ENCODE measurements at places on chromosomes 5 and 9.

DNA sequence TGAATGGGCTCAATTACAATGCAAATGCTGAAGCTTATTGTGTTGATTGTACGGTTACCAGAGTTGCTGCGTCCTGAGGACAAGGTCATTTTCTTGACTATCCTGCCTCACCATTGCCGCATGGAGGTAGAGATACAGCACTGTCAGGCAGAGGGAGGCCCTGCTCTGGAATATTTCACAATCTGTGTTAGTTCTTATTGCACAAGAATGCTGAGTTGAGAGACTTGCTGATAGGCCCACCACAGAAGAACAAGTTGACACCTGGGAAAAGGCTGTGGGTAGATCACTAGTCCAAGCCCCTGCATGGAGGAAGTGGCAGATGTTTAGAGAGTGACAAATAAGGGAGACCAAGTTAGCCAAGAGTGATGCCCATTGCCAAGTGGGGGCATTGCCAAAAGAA is 344.5 kb upstream of the ITGA1 start:
- no peak for DNase-seq

DNA sequence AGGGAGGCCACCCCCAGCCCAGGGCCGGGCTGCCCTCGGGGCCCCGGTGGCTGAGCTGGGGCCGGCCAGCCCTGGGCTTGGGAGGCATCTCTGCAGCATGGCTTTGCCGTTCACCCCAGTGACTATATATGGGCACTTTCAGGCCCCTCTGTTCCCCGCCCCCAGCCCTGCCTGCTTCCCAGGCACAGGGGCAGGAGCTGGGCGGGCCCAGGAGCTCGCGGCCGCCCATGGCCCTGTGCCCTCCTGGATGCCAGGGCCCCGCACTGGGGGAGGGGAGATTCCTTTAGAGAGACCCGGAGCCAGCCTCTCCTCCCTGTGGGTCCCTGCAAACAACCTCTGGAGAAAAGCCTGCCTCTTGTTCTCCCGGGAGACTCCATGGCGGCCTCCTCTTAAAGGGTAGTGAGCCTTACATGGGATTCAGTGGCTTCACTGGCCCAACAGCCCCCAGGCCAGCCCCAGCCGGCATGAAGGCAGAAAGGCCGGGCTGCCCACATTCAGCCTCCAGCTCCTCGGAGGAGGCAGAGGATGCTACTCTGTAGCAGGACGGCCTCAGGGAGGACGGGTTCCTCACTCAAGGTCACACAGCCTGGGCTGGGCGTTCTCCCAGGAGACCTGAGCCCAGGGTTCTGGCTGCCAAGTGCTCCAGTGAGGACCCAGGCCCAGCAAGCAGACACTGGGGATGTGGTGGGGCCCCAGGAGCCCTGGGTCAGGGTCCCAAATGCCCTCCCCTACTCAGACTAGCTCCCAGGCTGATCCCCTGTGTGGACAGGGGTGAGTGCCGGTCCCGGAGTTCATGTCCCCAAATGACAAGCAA is 4.1 kb downstream of the NACC2 start:
- DNase-seq, result no peak

GRCh38 chr5:172733131-172733973 is 37.6 kb downstream of the DUSP1 start:
- DNase-seq, result no peak

GRCh38 chr5:69184621-69185020 is 4.8 kb upstream of the CENPH start:
- no peak for DNase-seq

DNA sequence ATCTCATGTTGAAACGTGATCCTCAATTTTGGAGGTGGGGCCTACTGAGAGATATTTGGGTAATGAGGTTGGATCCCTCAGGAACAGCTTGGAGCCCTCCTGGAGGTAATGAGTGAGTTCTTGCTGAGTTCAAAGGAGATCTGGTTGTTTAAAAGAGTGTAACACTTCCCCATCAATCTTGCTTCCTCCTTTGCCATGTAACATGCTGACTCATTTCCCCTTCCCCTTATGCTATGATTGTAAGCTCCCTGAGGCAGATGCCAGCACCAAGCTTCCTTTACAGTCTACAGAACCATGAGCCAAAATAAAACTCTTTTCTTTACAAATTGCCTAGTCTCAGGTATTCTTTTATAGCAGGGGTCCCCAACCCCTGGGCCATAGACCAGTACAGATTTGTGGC is 352.3 kb downstream of the SLCO4C1 start:
- DNase-seq, result no peak

DNA sequence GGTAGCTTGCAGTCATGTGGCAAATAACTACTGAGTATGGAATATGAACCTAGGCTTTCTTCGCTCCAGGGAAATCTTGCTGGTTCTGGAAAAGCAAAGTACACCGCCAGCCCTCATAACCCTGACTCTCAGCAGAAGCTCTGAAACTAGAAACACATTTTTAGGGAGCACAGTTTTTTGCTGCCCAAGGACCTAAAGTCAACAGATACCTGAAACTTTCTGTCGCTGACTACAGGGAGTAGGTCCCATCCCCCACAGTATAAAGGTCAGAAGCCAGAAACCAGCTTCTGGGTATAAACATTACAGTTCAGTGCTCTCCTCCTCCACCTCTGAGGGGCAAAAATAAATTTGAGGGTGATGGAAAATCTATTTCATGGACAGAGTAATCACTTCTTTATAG is 3.0 kb downstream of the ATOX1 start:
- DNase-seq, result no peak

GRCh38 chr5:92885950-92886349 is 695.1 kb downstream of the NR2F1-AS1 start:
- DNase-seq, result peak; percentile 4

DNA sequence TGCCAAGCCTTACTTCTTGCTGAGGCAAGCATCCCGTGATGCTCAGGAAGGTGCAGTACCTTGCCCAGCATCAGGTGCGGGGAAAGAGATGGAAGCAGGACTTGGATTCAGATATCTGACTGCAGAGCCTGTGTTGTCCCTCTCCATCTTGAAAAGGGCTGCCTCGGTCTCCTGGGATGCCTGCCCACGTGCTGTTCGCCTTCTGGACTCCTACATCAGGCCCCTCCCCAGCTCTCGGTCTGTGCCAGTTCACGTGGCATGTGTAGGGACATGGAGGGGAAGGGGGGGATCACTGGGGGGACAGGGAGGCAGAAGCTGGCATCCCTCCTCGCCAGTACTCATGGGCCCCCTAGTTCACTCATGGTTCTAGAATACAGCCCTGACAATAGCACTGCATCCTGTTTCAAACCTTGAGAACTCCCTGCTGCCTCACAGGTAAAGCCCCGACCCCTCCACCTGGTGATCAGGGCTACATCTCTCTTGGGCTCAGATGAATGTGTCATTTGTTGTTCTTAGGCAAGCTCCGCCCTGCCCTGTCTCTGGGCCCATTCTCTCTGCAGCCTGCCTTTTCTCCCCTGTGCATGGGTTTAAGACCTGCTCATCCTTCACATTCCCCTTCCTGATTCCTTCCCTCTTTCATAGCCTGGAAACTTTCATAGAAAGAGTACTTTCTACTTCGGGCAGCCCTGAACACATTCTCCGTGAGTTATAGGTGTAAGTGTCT is 38.9 kb upstream of the SLC25A51 start:
- no peak for DNase-seq

DNA sequence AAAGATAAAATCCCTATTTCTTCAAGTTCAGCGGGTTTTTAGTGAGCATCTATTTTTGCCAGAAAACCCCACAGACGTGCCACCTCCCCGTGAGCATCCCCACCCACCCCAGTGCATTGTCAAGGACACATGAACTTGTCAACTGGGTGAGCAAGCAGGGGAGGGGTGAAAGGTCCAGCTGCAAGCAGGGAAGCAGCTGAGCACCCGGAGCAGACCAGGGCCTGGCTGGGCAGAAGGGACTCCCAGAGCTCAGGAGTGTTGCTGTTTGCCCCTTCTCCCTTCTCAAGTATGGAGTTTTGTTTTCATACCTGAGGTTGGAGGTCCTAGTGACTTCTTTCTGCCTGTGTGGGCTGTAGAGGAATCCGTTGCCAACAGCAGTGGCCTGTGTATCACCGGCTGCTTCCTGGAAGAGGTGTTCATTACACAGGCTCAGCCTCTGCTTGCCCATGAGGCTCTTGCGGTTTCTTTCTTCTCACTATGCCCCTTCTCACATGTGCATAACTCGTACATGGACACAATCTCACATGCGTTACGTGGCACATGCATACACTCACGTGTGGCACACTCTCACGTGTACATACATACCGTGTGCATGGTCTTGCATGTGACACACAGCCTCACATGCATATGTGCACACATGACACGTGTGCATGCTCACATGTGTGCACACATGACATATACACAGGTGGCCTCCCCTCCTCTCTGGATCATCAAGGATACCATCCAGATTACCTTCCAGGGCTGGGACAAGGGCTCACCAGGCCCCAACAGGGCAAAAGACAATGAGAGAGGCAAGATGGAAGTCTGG is 126.7 kb downstream of the MVB12B start:
- no peak for DNase-seq

GRCh38 chr5:8827696-8828095 is 718.2 kb downstream of the SEMA5A start:
- DNase-seq, result no peak

- DNase-seq, result no peak
These were observed 703 bp downstream of the ISCA1 start for GRCh38 chr9:86281593-86282076.

GRCh38 chr5:178211095-178212048 is 7.0 kb downstream of the HNRNPAB start:
- DNase-seq, result no peak

- DNase-seq, result no peak
These were observed 82.9 kb downstream of the CACNA1B start for GRCh38 chr9:137960496-137960895.

DNA sequence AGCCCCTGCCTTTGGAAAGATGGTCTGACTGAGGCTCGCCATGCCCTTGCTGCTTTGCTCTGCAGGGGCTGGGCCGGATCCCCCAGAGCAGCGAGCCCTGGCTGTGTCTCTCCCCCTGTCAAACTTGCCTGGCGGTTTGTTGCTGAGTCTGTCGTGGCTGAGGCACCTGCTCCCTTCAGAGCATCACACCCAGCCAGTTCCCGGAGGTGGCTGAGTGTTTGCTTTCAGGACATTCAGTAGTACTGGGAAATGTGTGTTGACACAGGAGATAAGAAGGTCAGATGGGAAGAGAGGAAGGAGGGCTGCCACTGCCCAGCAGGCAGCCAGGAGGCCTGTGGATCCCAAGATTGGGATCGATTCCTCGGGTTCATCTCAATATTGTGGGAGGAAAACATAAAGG is 62.9 kb downstream of the GADD45G start:
- no peak for DNase-seq

- DNase-seq, result no peak
These were observed 19.4 kb downstream of the ALDH7A1 start for GRCh38 chr5:126575644-126576043.

- no peak for DNase-seq
These were observed 211.2 kb downstream of the NXNL2 start for GRCh38 chr9:88746029-88746742.

- no peak for DNase-seq
These were observed 2.6 kb upstream of the CPEB4 start for GRCh38 chr5:173885475-173886010.

DNA sequence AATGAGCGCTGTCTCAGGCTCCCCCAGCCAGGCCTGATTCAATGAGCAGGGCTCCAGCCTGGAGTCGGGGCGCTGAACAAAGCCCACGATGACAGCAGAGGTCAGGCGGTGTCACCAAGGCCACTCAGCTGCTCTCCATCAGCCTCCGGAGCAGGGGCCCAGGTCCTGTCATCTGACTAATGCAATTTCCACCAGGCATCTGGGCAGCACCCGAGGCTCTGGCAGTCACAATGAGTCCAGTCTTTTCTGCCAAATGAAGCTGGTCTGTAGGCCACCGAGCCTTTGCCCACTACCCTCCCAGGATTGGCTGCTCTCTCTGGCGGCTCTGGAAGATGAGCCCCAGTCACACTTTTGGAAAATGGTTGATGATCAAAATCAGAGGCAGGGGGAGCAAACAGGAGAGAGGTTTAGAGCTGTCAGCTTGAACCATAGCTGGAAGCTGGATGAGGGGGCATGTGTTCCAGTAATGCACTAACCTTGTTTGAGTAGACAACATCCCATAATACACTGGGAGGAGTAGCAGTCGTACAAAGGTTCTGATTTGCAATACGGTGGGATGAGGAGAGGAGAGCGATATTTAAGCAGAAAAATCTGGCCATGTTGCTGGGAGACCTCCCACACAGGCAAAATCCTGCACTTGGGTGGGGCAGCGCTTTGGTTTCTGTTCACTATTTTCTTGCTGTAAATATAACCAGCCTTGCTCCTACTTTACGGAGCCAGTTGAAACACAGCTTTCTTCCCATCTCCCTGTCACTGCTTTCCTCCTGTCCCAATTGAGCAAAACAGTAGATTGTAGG is 306.4 kb upstream of the PANK3 start:
- no peak for DNase-seq

All from SW 1271 (cell line).